ENCODE measurements at places on chromosomes 7 and 10.

- DNase-seq = no peak
Observed at GRCh38 chr10:31188792-31189406, 130.1 kb upstream of the ZEB1 start.

DNA sequence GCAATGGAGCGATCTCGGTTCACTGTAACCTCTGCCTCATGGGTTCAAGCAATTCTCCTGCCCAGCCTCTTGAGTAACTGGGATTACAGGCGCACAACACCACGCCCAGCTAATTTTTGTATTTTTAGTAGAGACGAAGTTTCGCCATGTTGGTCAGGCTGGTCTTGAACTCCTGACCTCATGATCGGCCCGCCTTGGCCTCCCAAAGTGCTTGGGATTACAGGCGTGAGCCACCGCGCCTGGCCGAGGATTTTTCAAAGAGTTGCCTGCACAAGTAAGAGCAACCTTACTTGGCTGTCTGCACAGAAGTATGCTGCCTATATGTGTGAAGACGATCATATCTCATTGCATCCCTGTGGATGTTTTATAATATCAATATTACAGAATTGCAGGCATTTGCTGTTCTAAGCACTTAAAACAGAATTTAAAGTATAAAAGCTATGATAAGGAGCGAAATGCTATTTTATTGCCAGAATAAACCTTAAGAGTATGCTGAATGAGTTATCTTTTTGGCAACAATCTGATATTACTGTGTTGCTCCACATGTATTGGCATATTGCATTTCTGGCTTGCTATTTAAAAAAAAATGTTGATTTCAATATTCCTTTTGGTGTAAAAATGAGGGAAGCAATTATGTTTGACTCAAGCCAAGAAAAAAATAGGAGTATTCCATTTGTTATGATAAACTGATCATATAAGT, 379.4 kb upstream of the SEMA3D start:
- no peak for DNase-seq

- no peak for DNase-seq
Observed at GRCh38 chr10:116598329-116598728, 7.6 kb downstream of the PNLIPRP1 start.

DNA sequence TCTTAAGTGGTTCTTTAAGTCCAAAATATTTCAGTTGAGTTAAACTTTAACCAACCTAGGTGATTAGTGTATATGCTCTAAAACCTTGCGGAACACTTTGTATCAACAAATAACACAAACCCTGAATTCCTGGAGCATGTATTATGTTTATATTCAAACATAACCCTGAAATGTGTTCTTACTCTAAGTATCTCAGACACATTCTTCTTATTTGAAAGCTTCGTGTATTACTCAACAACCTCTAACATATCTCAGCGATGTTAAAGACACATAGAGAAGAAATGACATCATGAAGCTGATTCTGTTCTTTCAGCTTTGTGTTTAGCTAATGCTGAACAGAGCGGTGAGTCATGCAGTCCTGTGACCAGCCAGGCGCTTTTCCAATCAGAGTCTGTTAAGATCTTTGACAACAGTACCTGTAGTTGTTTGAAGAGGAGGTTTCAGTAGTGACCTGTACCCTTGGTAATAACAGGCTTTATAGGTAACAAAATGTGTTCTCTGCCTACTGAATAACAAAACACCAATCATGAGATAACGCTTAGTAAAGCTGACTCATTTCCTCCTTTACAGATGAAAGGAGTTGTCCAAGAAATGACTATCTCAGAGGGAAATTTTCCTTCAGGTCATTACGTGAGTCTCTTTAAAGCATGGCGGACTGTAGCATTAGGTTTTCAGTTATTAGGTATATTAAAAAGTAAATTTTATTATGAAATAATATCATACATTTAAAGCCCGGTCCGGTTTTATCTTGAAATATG, 67.3 kb upstream of the KLF6 start:
- DNase-seq = peak; percentile 100

DNA sequence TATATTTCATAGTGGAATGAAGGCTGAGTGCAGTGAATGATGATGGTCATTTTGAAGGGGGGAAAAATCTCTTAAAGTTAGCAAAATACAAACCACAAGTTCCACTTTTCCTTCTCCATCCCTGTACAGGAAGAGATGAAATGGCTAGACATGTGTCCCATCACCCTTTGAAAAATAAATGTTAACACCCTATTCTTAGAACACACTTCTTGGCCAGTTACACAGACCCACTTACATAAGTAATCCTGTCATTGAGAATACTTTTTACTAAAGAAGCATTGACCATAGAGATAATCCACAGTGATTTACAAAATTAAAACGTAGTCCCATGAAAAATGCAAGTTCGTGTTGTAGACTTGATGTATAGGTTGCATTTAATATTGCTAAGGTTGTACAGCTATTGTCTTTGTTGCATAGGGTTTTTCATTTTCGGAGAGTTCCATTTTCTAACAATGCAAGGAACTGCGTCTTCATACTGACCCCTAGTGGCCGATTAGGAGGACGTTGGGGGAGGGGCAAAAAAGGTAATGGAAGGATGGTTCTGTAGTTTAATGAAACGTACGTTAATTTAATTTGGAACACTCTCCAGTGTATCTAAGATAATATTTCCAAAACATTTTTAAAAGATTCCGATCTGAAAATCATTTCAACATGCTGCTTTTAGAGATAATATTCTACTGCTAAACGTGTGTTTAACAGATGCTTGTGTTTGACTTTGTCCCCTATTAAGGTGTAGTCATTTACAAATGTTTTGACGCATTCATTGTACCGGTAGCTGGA, 60.9 kb downstream of the ARMC3 start:
- DNase-seq = peak; percentile 38
